ENCODE measurements at places on chromosomes 7 and 10. TPM values are rescaled to one million over a fixed set of nuclear protein-coding genes. Genes with fewer than 3 reads are reported as not detected.

DNA sequence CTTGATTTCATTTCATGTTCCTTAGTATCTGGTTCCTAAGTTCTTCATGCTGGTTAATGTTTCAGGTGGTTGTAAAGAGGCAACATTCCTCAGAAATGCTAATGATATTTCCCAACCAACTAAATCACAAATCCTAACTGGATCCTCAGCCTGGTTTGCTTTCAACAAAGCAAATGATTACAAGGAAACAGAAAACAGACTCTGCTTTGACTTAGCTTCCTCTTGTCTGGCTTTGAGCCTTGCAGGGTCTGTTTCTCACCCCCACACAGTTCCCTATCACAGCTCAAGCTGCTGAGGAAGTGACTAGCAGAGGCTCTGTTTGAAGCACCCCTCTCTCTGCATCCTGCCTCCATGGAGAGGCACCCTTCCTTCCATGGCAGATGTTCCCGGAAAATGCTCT is 130.2 kb upstream of the CTTNBP2 start:
- no peak overlapping the region for H3K27ac ChIP-seq
- no peak for DNase-seq
- no peaks in the 10 kb centered on the region for H3K36me3 ChIP-seq
- no peaks in the 10 kb centered on the region for H3K4me1 ChIP-seq
- H3K27me3 ChIP-seq: no peaks in the 10 kb centered on the region
- no peak overlapping the region for H3K4me3 ChIP-seq

GRCh38 chr7:29228289-29229011 is 33.9 kb downstream of the CHN2 start:
- peaks cover 4% of the 10 kb centered on the region for H3K4me1 ChIP-seq
- no peak overlapping the region for H3K4me3 ChIP-seq
- no peak overlapping the region for H3K27ac ChIP-seq
- H3K36me3 ChIP-seq: no peaks in the 10 kb centered on the region
- no peaks in the 10 kb centered on the region for H3K27me3 ChIP-seq
- no peak for DNase-seq

DNA sequence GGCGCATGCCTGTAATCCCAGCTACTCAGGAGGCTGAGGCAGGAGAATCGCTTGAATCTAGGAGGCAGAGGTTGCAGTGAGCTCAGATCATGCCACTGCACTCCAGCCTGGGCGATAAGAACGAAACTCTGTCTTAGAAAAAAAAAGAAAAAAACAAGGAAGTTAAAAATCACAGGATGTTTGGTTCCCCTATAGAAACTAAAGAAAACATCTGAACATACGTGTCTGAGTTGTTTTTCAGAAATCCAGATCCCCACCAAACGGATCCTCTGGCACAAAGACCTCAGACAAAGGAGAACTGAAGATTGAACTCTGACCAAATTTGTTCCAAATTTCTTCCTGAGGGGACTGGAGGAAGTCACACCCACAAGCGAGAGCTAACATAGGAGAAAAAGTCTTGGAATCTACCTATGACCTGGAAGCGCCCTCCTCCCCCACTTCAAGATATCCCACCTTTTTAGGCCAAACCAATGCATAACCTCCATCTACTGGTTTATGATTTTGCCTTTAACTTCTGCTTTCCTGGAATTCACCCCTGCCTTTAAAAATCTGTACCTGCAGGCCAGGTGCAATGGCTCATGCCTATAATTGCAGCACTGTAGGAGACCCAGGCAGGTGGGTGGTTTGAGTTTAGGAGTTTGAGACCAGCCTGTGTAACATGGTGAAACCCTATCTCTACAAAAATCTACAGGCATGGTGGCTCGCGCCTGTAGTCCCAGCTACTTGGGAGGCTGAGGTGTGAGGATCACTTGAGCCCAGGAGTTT is 19.7 kb upstream of the SIRT1 start:
- H3K4me3 ChIP-seq: no peak overlapping the region
- no peaks in the 10 kb centered on the region for H3K4me1 ChIP-seq
- H3K36me3 ChIP-seq: no peaks in the 10 kb centered on the region
- no peaks in the 10 kb centered on the region for H3K27me3 ChIP-seq
- DNase-seq: no peak
- no peak overlapping the region for H3K27ac ChIP-seq

Gene CRYGN
- 0.21 TPM for total RNA-seq

Gene OPALIN
- total RNA-seq: not detected

Gene LAMB4
- not detected for total RNA-seq
